NK-92 treated with Interleukin-12 subunit alpha and Interleukin-12 subunit beta, amount 100 ng/mL, for 24 hours (cell line): ENCODE measurements at places on chromosomes 5 and 9.

- no peak for DNase-seq
Measured at GRCh38 chr5:72458407-72458806, 48.8 kb downstream of the ZNF366 start.

GRCh38 chr5:1323803-1324173 lies 21.1 kb downstream of the CLPTM1L start:
- DNase-seq, result no peak

GRCh38 chr5:82296929-82297328 lies 18.8 kb upstream of the RPS23 start:
- DNase-seq, result no peak

DNA sequence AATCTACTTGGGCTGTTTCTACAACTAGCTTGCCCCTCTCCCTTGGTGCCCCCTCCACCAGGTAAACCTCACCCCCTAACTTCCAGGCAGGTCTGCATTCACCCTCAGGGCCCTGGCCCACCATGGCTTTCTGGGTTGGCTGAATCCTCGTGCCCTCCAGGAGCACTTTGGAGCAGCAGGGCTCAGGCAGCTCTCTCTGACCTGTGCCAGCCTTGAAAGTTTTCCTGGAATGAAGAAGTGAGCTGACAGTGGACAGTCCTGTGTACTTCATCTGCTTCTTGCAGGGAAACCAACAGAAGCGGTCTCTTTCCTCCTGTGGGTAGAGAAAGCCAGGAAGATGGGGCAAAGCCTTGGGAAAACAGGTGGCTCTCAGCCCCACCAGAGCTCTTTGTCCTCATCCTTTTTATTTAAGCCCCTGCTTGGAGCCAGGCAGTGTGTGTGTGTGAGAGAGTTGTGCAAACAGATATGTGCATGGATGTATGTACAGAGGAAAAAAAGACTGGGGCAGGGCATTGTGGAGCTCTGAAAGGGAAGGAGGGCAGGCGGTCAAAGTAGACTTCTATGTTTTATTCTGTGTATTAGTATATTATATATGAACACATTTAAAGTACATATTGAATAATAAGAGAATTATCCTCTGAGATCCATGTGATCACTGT lies 62.3 kb upstream of the SPRY4 start:
- DNase-seq, result no peak

DNA sequence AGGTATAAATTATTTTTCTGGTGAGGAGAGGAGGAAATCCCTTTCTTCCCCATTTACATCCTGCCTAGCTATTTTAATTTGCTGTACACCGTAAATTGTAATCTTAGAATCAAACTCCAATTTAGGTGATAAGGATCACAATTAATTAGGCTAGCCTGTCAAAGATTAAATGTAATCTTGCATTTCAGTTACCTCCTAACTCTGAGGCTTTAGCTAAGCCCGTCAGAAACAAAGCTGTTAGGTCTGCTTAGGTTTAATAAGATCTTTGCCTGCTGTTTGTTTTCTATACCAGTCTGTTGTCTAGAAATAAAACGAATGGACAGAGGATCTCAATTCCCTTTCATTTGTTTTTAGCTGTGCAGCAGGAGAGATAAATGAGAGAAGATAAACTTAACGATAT lies 51.5 kb downstream of the PIK3R1 start:
- no peak for DNase-seq

DNA sequence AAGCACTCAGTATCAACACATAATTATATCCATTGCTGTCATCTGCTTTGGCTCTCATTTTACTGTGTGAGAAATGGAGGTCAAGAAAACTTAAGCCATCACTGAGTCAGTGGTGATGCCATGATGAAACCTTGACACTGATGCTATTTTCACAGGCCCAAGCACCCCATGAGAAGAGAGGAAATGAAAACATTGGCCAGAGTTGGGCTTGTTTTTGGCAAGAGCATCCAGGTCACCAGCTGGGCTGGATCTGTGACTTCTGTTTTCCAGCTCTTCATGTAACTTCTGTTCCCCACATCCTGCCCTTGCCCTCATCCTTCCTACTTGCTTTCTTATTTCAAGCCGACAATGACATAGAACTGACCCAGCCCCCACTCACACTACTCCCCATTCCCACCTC lies 10.0 kb downstream of the LCP2 start:
- no peak for DNase-seq

DNA sequence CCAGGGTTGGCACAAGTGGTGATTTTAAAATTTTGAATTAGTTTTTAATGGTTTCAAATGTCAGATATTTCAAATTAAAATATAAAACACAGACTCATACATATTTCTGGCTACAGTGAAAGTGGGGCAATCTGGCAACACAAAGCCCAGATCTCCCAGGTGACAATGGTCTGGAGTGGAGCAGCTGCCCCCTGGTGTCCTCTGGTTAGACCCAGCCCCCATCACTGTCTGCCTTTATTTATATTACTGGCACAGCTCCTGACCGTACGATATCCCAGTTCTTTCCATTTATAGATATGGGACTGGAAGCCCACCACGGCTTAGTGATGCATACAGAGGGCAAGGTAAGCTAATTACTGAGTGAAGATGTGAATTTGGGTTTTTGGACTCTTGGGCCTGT lies 37.3 kb downstream of the MACIR start:
- DNase-seq, result no peak

DNA sequence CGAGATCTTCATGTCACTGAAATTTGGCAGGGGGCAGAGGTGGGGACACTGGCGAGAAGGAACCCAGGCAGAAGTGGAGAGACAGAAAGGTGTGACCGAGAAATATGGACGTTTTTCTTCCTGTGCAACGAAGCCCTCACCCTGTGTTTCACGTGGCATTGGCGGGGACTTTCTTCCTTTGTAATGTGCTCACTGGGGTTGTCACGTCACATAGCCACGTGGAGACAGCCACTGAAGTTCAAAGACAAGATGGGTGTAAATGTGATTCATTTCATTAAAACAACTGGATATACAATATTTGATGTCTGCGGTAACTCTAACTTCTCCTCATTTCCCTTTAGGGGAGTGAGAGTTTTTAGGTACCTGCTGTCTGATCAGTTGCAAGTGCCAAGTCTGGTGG lies 225.7 kb downstream of the FSTL4 start:
- no peak for DNase-seq

DNA sequence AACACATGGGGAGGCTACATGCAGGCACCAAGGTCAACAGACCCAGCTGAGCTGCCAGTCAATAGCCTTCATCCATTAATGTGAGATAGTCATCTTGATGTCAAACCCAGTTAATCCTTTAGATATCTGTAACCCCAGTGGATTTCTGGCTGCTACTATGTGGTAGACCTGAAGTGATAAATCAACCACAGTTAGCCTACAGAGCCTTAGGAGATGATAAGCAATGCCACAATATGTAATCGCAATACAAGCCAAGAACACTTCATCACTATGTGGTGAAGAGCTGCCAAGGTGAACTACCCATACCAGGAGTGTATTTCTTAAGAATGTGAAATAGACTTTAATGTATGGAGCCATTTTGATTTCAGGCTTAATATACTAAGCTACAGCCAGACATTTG lies 1175.5 kb downstream of the DTWD2 start:
- no peak for DNase-seq

DNA sequence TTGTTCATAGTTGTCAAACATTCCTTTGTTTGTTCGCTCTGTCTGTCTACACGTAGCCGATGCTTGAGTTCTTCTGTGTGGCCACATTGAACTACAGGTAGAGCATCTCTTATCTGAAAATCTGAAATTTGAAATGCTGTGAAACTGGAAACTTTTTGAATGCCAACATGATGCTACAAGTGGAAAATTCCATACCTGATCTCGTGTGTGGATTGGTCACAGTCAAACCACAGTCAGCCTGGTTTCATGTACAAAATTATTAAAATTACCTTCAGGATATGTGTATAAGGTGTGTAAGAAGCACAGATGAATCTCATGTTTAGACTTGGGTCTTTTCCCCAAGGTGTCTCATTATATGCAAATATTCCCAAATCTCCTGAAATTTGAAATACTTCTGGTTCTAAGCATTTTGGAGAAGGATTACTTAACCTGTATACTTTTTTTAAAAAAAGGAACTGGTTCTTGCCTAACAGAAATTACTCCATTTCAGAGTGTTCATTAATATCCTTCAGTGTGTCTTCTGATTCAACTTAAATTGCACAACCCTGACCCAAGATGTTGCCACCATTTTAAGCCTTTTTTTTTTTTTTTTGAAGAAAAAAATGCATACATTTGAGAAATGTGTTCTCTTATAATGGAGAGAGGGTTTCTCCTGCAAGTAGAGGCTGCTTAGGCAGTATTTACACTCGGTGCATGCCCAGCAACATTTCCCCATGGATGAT lies 254.3 kb downstream of the MAST4 start:
- DNase-seq, result no peak

DNA sequence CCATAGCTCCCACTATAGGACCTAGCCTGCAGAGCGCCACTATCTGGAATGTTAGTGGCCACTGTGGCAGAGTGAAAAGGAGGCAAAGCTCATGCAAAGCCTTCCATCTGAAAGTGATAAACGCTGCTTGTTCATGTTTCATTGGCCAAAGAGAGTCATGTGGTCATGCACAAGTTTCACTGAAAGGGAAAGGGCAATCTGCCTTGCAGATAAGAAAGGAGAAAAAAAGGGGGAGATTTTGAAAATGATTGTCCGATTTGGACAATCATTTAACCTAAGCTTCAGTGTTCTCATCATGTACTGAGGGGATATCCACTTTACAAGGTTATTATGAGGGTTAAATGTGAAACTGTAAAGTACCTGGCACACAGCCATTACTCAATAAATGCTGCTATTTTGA lies 9.0 kb upstream of the MOB3B start:
- DNase-seq, result no peak

- no peak for DNase-seq
Measured at GRCh38 chr9:134064711-134065110, 3.1 kb downstream of the BRD3 start.

GRCh38 chr5:120769312-120769872 lies 305.3 kb downstream of the PRR16 start:
- DNase-seq, result no peak

DNA sequence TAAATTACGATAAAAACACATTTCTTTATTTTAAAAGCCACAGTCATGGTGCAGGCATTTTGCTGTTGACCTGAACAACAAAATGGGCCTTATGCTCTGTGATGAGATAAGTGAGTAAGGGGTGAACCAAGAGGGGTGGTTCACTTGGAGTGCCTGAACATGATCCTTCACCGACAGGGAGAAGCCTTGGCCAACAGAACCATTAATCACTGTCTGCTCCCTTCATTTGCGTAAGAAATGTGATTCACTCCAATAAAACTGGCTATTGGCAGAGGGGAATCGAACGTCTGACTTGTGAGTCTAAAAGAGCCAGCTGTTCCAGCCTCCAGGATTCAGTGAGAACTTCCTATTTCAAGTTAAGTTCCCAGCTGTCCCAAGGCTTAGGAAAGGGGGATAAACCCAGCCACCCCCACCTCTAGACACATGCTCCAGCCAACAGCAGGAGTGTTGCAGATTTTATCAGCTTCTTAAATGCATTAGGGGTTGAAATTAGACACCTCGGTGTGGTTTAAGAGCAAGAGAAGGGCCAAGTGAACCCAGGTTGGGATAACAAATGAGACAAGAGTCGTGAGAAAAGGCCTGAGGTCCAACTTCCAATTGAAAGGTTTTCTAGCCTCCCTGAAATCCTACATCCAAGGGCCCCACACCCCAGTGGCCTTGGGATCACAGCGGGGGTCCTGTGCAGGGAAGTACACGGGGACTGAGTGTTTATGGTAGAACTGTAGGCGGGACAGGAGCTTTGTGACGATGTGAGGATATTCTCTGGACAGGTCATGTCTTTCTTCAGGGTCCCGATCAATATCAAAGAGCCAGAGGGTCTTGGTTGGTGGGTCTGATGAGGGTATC lies 131.4 kb upstream of the LHFPL2 start:
- DNase-seq, result no peak

GRCh38 chr9:132183134-132183533 lies 21.3 kb downstream of the NTNG2 start:
- DNase-seq, result no peak

GRCh38 chr5:76851728-76852369 lies 2.0 kb downstream of the S100Z start:
- no peak for DNase-seq

DNA sequence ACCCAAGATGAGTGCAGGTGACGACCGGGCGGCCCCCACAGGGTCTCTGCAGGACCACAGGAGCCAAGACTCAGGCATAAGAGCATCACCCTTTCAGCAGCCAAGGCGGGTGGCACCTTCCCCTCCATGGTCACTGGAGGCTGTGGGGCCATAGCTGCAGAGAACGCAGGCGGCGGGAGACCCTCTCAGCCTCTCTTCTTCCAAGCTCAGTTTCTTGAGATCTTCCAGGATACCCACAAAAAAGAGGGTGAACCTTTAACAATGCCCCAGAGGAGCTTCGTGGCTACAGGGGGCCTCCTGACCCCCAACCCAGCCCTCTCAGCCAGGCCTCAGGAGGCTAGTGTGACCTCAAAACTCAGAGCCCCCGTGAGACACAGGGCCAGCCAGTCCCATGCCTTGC lies 5.8 kb upstream of the TBC1D9B start:
- no peak for DNase-seq

GRCh38 chr5:9524941-9525340 lies 20.9 kb downstream of the SEMA5A start:
- DNase-seq, result no peak

DNA sequence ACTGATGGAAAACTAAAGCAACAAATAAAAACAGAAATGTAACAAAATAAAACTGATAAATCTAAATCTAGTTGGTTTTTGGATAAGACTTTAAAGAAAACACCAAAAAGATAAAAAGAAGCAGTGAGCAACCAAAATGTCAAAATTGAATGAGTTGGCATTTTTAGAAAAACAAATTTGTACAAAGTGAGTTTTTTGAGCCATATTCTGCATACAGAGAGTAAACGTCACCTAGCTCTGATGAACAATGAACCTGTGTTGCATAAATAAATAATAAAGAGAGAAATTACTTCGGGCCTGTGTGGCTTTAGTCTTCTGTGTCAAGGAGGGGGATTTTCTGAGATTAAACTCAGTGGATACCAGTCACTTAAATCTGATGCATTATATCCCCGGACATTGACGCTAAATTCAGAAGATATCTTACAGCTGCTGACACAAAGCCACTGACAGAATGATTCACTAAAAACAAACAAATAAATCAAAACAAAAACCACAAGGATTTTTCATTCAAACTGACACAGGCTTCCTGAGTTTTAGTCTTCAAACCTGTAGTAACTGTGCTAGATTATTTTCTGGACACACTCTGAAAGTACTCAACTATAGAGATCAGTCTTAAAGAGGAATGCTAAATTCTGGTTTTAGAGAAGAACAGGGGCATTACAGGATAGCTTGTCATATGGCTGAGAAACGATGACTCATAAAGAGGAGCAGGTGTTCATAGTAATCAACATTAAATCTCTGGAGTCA lies 403.5 kb upstream of the ST8SIA4 start:
- no peak for DNase-seq

GRCh38 chr9:27165670-27166069 lies 56.6 kb downstream of the TEK start:
- no peak for DNase-seq

DNA sequence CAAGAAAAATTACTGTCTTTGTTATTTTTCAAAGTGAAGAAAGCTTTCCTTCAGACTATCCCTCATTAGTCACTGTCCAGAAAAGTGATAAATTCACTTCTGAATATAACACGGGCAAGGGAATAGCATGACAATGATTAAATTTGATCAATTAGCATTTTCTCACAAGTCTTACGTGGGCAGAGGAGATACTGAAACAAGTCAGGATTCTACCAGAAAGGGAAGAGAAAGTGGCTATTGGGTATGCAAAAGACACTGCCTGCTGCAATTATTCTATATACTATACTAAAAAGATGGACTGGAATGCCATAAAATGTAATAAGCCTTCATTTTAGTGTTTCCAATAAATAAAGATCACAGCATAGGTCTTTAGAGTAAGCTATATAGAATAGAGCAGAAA lies 7.4 kb downstream of the COX7C start:
- no peak for DNase-seq
